AG04449 (cell line): ENCODE measurements at places on chromosomes 2 and 18.

GRCh38 chr2:33051586-33052360 lies 105.0 kb downstream of the LTBP1 start:
- no peak for DNase-seq

DNA sequence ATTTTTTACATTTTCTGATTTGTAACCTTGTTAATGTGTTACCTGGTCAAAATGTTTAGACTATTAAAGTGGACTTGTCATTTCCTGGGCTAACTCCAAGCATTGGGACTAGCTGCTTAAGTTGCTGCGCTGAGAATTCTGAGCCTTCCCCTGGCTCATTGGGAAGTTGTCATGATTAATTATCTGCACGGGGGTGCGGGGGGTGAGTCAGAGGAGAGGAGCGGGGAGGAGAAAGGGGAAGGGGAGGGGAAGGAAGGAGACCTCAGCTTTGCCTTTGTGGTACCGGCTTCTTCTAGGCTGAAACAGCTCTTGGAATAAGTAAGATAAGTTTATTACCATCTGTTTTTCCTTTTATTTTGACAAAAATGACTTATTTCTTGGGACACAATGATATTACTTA lies 52.9 kb upstream of the APCDD1 start:
- DNase-seq = no peak

- DNase-seq = no peak
These were observed at the start of gene KHK for GRCh38 chr2:27086724-27087593. Gene KHK, plus strand, starts transcription at chr2:27086772. Its CDS starts 488 bp downstream, at chr2:27087260.

- DNase-seq = no peak
These were observed 28.6 kb upstream of the NCKAP5 start for GRCh38 chr2:133596701-133597393.

GRCh38 chr2:217722883-217723472 lies 279.8 kb downstream of the TNS1 start:
- peak; percentile 52 for DNase-seq

DNA sequence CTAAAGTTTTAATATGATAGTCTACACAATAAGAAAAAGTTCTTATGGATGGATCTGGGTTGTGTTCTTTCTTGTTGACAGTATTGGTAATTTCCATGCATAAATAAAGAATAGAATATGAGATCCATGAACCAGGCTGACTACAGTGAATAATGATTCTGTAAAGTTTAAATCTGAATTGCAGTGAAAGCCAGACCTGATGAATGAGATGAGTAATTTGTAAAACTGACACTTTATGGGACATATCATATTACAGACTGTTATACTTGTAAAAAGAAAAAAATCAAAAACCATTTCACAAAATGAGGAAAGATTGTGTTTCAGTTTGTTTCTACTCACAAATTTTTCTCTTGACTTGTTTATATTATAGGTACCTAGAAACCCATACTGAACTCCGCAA lies 164.9 kb upstream of the SCN7A start:
- DNase-seq = no peak

- DNase-seq = no peak
These were observed 62.3 kb upstream of the MCFD2 start for GRCh38 chr2:46977899-46978298.

DNA sequence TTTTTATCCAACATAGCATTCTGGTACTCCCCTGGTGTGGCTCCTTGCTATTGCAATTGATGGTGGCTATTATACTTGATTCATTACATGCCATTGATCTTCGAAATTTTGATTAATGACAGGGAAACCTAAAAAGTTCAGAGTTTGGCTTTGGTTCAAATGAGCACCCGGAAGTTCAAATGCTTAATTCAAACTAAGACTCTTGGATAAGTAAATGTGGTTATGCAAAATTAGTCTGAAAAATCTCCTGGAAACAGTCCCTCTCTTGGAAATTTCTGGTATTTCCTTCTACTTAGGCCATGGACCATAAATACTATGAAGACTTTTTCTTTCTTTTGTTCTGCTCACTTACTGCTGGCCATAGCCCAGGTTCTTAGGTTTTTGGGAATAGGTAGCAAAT lies 65.3 kb upstream of the SMIM21 start:
- no peak for DNase-seq

GRCh38 chr18:9022397-9023155 lies 79.9 kb upstream of the NDUFV2 start:
- no peak for DNase-seq

GRCh38 chr2:33378556-33379210 lies 97.8 kb upstream of the RASGRP3 start:
- no peak for DNase-seq

DNA sequence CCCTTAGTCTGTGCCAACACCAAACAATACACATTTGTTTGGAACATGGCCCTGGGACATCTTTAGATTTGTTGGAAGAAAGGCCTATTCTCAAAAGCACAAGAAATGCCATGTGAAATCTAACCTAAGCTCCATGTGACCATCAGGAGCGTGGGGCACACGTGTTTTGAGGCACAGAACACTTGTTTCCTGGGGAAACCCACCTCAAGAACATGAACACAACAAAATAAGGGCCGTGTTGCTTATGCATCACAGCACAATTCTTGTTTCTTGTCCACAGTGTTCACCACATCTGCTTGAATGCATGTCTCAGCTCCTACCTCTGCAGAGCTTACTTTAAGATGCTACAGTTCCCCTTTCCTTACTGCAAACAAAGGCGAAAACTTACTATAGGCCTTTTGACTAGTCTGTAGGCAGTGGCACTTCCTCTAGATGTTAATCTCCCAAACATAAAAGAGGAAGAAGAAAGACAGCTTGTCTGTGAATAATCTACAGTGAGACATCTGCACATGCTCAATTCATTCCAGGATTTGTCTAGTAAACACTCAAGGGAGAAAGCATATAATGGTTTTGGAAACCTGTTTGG lies 165.0 kb downstream of the ANKRD44 start:
- no peak for DNase-seq

GRCh38 chr2:181958726-181959125 lies 26.9 kb upstream of the PPP1R1C start:
- no peak for DNase-seq

- no peak for DNase-seq
These were observed 322.2 kb downstream of the ZNF804A start for GRCh38 chr2:184920451-184920965.

DNA sequence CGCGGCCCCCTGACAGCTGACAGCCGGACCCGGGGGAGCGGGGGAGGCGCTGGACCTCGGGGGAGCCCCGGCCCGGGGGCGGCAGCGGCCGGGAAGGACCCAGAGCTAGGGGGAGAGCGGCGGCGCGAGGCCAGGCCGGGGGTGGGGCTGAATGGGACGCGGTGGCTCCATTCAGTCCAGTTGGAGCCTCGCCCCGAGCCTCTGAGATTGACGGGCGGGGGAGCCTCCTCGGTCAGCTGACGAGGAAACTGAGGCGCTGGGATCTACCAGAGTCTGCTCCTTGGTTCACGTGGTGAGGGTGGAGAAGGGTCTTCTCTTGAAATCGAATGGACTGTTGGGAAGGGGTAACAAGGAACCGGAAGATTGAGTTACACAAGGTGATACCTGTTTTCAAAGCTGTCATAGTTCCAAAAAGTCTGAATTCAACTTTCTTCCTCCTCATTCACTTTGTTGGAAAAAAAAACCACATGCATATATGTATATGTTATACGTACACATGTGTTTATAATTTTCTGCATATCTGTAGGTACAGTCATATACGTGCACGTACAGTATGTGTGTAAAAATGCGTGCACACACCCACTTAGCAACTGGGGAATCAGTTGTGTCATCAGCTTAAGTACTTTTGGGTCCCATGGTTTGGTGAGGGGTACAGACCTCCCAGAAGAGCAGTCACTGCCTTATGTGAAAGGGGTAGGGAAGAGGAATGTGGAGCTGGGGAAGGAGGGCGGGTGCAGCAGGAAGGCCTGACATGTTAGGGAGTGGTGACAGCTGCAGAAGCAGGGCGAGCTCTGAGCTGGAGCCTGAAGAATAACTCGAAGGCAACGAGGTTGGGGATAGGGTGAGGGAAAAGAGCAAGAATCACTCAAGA lies 628 bp downstream of the PPP1R7 start:
- no peak for DNase-seq

DNA sequence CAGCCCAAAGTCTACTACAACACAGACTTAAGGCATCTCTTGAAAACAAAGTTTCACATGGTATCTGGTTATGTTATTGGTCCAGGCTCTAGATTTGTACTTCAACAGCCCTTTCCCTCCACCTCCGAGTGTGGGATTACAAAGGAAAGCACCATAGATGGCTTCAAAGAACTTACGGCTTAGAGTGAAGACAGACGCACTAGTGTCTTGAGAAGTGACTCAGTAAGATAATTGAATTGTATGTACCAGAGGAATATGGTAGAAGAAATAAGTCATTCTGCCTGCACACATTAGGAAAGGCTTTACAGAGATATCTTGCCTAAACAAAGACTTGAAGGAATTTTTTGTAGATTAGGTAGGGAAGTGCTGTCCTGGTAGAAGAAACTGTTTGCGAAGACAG lies 392.3 kb upstream of the TNP1 start:
- DNase-seq = no peak

- DNase-seq = no peak
These were observed 71.3 kb downstream of the TNFRSF11A start for GRCh38 chr18:62396381-62396780.

DNA sequence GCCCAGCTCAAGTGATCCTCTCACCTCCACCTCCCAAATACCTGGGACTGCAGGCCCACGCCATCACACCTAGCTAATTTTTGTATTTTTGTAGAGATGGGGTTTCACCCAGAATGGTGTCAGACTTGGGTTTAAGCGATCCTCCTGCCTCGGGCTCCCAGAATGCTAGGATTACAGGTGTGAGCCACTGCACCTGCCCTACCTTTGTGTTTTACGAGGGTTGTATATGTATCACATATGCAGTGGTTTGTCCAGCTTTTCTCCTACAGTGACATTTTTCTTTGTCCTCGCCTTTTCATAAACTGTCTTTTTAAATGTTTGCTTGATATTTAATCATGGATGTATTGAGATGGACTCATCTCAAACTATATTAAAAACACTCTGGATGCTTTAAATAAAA lies 38.5 kb downstream of the AGAP1 start:
- no peak for DNase-seq

DNA sequence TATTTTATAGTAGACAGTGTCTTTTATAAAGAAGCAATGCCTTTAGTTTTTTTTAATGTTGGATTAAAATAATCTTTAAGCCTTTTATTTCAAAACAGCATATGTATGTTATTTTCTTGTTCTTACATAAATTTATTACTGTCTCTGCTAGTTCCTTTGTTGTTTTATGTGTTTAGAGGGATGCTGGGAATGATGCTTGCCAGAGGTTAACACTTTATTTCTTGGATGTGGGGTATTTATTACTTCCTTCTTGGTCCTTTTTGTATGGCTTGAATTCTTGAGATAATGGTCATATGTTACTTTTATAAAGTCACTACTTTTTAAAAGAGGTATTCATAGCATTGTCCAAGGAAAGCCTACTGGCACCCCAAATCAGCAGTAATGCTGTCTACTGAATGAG lies 63.1 kb downstream of the ANKRD12 start:
- DNase-seq = no peak

DNA sequence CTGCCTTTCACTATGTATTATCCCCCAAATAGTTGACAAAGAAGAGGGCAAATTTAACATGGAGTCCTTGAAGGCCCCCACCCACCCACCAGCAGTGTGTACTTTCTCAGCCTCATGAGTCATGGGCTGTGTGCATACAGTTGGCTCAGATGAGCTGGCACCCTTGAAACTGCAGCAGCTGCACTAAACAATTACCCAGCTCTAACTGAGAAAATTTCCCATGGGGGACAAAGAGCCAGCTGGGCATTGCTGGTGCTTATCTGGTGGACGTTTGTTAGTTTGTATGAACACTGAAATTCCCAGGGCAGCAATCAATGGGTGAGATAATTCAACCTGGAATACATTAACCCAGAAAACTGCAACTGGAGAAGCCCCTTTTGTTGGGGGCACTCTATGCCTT lies 131.7 kb downstream of the GCA start:
- no peak for DNase-seq

GRCh38 chr2:150041722-150042425 lies 445.6 kb downstream of the RND3 start:
- no peak for DNase-seq

GRCh38 chr18:32776561-32776960 lies 3.7 kb upstream of the KLHL14 start:
- DNase-seq = no peak

DNA sequence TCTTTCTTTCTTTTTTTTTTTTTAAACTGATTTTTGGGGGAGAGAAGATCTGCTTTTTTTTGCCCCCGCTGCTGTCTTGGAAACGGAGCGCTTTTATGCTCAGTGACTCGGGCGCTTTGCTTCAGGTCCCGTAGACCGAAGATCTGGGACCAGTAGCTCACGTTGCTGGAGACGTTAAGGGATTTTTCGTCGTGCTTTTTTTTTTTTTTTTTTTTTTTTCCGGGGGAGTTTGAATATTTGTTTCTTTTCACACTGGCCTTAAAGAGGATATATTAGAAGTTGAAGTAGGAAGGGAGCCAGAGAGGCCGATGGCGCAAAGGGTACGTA lies 587 bp downstream of the MEIS1 start:
- DNase-seq = no peak

GRCh38 chr2:28687640-28688385 lies 63.8 kb upstream of the PPP1CB start:
- DNase-seq = no peak

DNA sequence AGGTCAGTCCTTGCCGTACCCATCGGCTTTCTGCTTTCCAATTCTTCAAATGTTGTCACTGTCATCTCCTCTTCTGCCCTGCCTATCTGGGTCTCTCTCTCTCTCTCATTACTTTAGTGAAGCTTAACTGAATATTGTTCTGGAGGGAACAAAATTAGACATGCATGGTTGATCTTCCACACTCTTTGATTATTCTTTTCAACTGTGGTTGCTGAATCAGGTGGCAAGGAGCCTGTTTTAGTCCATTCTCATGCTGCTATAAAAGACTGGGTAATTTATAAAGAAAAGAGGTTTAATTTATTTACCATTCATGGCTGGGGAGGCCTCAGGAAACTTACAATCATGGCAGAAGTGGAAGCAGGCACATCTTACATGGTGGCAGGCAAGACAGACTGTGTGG lies 157.9 kb downstream of the ARL4C start:
- no peak for DNase-seq

DNA sequence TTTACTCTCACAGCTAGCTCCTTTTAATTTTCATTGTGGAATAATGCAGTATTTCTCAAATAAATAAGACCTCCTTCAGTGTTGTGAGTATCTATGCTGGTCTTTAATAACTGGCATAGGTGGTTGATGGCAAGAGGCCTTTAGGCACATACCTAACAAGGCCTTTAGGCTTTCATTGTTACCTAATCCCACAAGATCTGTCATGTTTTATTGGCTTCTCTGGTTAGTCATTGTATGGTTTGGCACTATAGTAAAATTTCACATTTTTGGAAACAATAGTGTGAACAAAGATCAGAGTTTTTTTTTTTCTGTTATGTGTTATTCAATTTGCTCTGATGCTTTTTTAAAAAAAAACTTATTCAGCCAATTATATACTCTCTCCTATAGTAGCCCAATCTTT lies 89.8 kb upstream of the NEUROD1 start:
- no peak for DNase-seq

DNA sequence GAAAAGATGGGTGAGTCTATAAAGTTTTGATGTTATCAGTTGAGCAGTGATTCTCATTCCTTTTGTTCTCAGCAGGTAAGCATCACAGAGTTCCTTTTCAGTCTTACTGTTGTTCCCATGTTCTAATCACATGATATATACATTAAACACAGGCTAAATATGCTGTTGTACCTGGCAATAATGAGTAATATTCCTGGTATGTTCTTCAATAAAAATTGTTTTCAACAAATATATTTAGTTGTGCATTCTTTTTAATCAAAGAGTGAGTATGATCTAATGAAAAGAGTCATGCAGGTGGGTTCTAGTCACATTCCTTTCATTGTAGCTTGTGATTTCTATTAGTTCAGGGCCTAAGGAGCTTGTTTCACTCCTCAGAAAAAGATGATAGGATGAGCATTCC lies 288.3 kb upstream of the NETO1 start:
- no peak for DNase-seq
